ENCODE measurements at places on chromosomes 11 and 22.
A peak's percentile ranks its signal among the peaks of the same experiment; 100 is the strongest.

DNA sequence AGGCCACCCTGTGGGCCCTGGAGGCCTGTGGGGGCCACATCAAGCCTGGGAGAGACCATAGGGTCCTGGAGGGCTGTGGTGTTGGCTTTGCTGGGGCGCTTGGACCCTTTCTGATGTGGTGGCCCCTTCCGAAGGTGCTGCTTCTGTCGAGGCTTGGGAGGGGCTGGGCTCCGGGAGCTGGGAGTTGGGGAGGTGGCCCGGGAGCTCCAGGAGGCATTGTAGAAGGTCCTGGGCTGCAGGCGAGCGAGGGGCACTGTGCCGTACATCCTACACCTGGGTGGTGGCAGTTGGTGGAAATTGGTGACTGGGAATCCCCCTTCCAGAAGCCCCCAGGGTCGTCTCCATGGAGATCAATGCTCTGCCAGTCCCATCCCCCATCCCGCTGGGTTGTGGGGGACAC, 2.6 kb downstream of the PLA2G3 start:
- no peak for DNase-seq

GRCh38 chr11:1532014-1532586, 40.0 kb downstream of the DUSP8 start:
- DNase-seq = no peak

GRCh38 chr11:12123273-12123672, 12.9 kb downstream of the MICAL2 start:
- no peak for DNase-seq

DNA sequence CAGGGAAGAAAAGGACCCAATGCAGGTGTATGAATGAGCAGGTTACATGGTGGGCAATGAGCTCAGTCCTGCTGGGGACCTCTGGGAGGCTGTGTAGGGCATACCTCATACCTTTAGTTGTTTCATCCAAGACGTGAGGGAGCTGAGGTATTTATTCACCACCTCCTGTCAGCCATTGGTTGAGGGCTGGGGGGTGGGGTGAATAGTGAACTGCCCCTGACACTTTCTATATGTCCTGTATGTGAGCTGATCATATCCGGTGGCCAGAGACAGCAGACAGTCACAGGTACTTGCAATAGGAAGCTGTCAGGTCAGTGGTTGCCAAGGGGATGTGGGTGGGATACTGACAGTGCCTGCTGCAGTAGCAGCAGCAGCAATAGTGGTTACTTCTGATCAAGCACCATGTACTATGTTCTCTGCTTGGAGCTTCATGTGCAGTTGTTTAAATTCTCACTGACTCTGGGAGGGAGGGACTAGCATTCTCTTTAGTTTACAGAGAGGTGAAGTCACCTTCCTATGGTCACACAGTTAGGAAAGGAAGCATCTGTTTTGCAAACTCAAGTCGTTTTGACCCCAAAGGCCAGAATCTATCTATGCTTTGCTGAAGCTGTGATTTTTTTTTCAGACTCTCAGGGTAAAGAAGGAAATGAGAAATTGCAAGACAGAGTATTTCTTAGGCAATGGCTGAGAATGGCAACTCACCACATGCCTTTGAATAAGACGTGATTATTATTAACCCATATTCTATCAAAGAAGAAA, 54.0 kb downstream of the MIAT start:
- DNase-seq = no peak

DNA sequence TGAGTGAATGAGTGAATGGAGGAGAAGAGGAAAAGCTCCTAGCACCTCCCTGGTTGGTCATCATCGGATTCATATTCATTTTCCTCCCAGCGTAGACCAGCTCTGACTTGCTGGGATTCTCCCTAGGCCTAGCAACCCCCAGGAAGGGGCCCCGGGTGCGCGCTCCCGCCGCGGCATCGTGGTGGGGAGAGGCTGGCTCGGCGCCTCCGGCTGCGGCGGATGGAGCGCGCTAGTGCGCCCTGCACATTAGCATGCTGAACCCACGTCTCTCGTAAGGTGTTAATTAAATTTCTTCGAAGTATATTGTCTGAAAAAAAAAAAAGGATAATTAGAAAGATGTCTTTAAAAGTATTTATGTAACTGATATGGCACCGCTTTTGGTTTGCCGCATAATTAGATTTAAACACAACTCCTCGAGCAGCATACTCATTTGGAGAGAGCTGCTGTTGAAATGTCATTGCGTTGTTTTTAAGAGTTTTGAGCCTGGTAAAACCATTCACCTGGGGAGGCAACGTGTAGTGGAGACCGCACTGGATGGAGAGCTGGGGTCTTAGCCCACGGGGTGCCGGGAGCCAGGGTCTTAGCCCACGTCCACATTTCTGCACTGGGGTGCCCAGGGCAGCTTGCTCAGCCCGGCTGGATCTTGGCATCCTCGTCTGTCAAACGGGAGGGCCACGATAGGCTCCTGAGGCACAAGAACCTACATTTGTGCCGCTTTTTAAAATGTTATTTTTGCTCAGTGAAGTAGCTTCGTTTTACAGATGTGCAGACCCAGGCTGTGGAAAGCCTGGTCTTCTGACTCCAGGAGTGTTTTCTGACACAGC, 21.8 kb downstream of the MPPED1 start:
- no peak for DNase-seq

- no peak for DNase-seq
Measured at GRCh38 chr11:102473543-102473942, 21.0 kb upstream of the TMEM123 start.

DNA sequence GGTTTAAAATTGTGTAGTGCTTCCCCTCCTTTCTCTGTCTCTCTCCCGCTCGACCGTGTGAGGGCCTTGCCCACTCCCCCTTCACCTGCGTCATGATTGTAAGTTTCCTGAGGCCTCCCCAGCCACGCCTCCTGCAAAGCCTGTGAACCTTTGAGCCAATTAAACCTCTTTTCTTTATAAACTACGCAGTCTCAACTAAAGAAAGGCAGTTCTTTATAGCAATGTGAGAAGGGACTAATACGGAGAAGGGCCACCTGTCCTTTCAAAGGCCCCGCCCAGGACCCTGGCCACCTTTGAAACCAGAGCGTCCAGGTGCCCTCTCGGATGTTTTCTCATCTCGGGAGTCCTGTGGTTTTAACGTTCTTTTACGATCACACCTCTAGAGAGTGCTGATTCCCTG, 741.5 kb downstream of the BRD1 start:
- no peak for DNase-seq

DNA sequence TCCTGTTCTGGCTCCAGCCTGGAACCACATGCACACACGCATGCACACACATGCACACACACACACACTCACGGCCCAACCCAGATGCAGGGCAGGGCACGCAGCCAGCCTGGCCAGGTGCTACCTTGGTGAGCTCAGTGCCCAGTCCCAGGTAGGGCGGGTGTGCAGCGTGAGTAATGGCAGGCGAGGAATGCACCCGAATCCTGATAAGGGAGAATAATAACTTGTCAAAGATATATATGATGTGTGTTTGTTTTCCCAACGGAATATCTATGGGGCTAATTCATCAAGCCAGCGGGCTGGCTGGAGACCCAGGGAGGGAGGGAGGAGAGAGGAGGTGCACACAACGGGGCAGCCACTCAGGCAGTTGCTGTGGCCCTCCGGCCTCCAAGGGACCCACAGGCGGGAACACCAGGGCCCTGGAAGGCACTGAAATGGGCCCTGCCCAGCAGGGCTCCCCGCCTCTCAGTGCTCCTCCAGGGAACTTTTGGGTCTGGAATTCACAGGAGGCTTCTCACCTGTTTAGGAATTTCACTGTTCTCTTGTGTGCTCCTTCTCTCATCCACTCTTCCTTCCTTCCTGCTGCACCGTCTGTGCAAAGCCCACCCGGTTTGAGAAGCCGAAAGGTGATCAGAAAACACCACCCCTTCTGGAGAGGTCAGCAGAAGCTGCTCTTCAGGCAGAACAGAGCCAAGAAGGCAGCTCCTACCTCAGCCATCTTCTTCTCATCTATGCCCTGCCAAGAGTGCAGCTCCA, 79.0 kb downstream of the BUD13 start:
- no peak for DNase-seq

- no peak for DNase-seq
Measured at GRCh38 chr11:134583397-134583990, 171.5 kb upstream of the B3GAT1 start.

DNA sequence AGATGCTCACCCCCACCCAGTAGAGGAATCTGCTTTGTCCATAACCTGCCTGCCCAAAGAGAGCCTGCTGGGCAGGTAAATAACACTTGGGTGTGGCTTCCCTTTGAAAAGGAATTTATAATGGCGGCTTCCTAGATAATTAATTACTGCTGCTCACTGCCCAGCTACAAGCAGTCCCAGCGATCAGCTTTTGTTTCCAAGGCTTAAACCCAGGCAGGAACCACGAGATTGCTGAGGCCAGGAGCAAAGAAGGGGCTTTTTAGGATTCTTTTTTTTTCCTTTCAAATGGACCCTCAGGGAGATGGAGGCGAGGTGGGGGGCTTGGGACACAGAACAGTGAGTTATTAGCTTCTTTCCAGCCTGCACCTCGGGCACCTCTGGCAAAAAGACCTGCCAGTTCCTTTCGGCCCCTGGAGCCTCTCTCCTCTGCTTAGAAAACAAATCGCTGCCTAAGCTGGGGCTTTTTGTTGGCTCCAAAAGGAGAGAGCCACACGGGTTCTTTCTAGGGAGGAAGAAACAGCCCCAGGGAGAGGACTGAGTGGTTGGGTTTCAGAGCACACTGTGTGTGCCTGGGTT, 107.2 kb downstream of the TSPAN18 start:
- DNase-seq = no peak

DNA sequence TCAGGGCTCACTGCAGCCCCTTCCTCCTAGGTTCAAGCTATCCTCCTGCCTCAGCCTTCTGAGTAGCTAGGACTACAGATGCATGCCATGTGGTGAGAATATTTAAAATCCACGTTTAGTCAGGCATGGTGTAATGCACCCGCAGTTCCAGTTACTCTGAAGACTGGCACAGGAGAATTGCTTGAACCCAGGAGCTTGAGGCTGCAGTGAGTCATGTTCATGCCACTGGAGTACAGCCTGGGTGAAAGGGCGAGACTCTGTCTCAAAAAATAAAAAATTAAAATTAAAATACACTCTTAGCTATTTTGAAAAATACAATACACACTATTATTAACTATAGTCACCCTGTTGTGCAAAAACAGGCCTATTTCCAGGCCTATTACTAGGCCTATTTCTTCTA, 38.4 kb downstream of the NOX4 start:
- DNase-seq = no peak

- no peak for DNase-seq
Measured at GRCh38 chr22:20267441-20268278, 458 bp downstream of the RTN4R start.

DNA sequence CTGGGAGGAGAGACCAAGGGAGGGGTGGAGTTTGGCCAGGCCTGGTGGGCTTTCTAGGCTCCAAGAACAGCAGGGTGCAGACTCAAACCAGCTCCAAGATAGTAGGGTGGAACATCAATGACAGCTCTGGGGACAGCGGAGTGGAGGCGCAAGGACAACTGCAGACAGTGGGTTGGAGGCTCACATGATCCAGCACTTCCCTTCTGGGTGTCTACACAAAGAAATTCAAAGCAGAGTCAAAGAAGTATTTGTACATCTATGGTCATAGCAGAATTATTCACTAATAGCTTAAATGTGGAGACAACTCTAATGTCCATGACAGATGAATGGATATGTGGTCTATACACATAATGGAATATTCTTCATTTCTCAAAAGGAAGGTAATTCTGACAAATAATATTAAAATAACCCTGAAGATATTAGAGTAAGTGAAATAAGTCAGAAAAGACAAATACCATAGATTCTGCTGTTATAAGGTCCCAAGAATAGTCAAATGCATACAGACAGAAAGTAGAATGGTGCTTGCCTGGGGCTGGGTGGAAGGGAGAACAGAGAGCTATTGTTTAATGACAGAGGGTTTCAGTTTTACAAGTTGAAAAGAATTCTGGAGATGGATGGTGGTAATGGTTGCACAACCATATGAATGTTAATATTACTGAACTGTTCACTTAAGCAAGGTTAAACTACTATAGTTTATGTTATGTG, 5.5 kb upstream of the GAB4 start:
- DNase-seq = no peak

DNA sequence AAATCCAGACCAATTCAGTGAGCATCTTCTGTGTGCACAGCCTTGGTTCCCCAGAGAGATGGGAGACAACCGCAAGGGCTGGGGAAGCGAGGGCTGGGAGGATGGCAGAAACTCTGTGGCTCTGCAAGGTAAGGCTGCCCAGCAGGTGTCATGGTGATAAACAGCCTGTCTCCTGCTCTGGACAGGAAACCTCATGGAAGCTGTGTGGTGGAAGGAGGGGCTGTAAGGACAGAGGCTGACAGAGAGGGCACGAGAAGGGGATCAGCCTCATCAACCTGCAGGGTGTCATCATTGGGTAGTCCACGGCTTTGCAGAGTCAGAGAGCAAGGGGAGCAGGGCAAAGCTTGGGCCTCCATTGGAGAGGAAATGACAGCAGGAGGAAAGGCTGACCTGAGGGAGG, 138.4 kb upstream of the CADM1 start:
- DNase-seq = no peak

- DNase-seq = peak; percentile 60
Measured at GRCh38 chr22:41447435-41448188, 1.0 kb upstream of the TOB2 start.

GRCh38 chr22:27723158-27723557, 78.4 kb downstream of the MN1 start:
- DNase-seq = no peak

DNA sequence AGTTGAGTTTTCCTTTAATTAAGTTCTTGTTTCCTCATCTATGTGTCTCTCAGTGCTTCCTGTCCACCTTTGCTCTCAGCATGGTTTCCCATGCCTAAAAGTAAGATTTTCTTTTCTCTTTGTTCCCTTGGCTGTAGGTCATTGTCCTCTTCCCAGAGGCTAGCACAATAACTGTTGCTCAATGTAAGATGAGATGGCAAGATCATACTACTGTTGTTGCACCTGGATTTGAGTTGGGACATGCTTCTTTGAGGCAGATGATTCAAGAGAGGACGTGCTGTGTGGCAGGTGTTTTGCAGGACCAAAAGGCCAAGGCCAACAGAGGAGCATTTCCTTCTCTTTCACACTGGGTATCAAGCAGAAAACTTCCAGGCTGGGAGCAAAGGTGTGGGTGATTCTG, 11.3 kb upstream of the NELL1 start:
- no peak for DNase-seq

- DNase-seq = no peak
Measured at GRCh38 chr11:13297917-13298356, 20.3 kb downstream of the BMAL1 start.

GRCh38 chr22:49659924-49660315, 167.8 kb downstream of the BRD1 start:
- DNase-seq = no peak

DNA sequence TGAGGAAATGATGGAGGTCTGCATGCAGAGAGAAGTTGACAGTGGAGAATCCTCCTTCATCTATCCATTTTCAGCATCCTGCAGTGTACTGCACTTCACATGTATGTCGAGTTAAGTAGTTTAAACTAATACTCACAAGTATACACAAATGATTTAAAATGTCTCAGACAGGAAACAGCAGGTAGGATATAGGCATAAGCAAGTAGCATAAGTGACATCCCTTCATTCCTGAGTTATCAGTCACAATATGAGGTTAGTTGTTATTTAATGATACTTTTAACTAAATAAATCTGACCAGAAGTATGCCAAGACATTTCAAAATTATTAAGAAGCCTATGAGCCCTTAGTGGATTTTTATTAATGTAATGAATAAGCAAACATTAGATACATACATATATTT, 37.4 kb downstream of the MTMR2 start:
- DNase-seq = no peak

GRCh38 chr11:120517390-120517761, 5.8 kb downstream of the GRIK4 start:
- no peak for DNase-seq
